ENCODE measurements at places on chromosomes 2 and 18. TPM values are rescaled to one million over a fixed set of nuclear protein-coding genes. Genes with fewer than 3 reads are reported as not detected.

DNA sequence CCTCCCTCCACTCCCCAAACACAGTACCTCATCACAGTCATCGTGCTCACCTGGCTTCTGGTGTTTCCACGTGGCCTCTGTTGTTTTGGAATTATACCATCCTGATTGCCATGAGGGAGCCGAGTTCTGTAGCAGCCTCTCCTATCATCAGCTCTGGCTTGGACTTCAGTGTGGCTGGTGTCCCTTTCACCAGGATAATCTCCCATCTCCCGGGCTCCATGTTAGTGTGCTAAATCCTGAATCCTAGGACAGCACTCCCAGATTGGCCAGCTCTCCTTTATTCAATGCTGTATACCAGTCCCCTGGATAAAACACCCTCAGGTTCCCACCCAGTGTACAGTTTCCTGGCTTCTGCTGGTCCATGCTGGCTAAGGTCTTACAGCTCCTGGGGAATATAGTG is 53.3 kb downstream of the LONRF2 start:
- no peak overlapping the region for H3K27ac ChIP-seq
- no peak for DNase-seq
- no peaks in the 10 kb centered on the region for H3K36me3 ChIP-seq
- no peaks in the 10 kb centered on the region for H3K27me3 ChIP-seq
- no peaks in the 10 kb centered on the region for H3K4me1 ChIP-seq
- H3K4me3 ChIP-seq = no peak overlapping the region

DNA sequence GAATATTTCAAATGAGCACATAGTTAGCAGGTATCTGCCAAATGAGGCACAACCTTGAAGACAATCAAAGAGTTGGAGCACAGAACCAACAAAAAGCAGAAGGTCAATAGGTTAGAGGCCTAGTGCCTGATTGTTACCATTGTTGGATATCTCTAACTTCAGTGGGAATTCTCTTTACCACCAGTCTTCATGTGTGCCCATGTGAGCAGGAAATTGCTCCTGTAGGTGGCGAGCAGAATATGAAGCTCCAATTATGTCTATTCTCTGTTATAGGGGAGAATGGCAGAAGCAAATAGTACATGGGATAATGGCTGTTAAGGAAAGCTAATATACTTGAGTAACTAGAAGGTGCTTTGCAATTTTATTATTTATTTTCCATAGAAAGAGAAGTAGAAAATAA is 14.9 kb upstream of the ZNF385B start:
- H3K36me3 ChIP-seq = no peaks in the 10 kb centered on the region
- no peak overlapping the region for H3K4me3 ChIP-seq
- H3K27ac ChIP-seq = no peak overlapping the region

- no peak overlapping the region for H3K27ac ChIP-seq
- DNase-seq = no peak
- H3K4me3 ChIP-seq = no peak overlapping the region
- H3K27me3 ChIP-seq = no peaks in the 10 kb centered on the region
Observed at GRCh38 chr2:239950144-239951128, 74.7 kb downstream of the NDUFA10 start.

DNA sequence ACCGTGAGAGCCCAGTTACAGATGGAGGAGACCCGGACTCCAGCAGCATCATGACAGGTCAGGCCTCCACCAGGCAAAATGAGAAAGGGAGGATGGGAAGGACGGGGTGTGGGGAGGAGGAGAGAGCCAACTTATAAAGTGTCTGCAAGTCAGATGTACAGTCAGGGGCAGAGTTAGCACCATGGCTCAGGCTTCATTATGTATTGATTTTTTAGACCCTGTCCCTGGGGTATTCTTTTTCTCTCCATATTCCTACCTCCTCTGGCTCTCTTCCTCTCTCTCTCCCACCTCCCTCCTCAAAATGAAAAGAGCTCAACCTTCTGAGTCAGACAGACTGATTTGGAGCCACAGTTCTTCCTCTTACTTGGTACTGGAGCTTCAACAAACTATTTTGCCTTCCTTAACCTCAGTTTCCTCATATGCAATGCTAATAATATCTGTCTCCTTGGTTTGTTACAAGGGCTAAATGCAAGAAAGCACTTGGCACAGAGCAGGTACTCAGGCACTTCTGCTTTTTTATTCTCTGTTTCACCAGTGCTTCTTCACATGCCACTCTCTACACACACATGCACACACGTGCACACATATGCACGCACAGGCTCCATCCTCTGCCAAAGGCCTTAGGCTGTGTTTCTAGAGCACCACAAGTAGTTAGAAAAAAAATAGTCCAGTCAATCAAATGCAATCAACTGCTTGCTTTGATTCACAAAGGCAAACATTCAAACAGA is 92.3 kb upstream of the PKDCC start:
- no peaks in the 10 kb centered on the region for H3K36me3 ChIP-seq
- no peak overlapping the region for H3K4me3 ChIP-seq
- DNase-seq = no peak

GRCh38 chr18:80193701-80194100 is 53.6 kb downstream of the PARD6G start:
- no peaks in the 10 kb centered on the region for H3K27me3 ChIP-seq
- no peak for DNase-seq
- no peaks in the 10 kb centered on the region for H3K4me1 ChIP-seq
- H3K4me3 ChIP-seq = no peak overlapping the region
- H3K27ac ChIP-seq = no peak overlapping the region

IRS1 gene
- polyA plus RNA-seq = not detected

CRYBA2 gene
- not detected for polyA plus RNA-seq

EMILIN1 gene
- 0.70 TPM for polyA plus RNA-seq
